ENCODE measurements at places on chromosomes 7 and 10.

- DNase-seq, result no peak
Measured at GRCh38 chr10:79051766-79052165, 17.0 kb upstream of the ZMIZ1 start.

DNA sequence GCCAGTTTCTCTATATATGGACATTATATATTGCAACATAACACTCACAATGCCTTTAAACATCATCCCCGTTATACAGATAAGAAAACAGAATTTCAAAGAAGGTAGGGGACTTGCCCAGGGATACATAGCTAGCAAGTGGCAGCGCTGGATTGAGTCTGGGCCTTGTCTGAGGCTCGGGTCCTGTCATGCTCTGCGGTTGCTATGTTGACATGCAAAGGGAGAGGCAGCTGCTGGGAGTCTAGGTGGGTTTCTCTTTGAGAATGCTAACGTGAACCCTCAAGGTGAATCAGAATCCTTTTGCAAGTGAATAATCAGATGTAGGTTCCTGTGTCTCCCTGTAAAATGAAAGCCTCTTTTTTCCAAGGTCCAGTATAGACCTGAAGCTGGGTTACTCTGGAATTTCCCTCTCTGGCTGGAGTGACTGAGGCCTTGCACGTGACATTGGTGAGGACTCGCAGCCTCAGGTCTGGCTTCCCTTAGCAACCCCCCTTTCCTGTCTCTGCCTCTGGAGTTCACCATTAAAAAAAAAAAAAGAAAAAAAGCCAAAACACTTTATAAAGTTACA, 38.9 kb downstream of the TCF7L2 start:
- no peak for DNase-seq

GRCh38 chr10:22573820-22574569, 140.4 kb downstream of the PIP4K2A start:
- DNase-seq, result no peak

DNA sequence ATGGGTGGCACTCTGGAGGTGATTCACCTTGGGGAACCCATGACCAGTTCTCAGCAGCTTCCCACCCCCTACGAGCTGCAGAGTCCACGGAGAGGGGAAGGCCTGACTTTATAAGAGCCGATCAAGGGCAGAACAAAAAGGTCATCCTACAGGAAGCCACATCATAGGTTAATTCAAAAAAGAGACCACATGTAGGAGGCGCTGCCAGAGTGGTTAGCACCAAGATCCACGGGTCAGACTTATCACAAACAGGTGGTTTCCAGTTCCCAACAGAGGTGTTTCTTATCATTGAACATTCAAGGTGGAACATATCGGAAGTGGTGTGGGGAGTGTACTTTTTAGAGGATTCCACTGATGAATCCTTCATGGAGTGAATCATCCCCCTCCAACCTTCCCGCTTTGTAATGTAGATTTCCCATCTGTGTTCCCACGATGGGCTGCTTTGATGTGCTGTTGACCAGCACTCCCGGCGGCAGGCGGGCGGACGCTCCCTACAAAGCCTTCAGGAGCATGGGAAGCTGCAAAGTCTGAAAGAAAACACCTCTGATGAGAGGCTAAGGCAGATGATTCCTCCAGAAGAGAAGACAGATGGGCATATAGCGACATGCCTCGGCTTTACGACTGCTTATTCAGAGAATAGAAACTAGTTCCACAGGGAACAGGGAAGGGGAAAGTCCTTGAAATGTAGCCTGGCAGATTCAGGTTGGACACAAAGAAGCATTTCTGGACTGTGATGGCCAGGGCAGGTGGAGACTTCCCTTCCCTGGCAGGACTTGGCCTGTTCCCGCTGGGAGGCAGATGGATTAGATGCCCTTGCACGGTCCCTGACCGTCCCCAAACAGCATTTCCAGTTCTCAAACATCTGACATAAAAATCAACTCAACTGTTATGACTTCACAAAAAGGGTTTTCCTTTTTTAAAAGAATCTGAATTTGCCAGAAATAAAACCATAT, 66.5 kb downstream of the AFAP1L2 start:
- DNase-seq, result no peak

- peak; percentile 81 for DNase-seq
Measured at GRCh38 chr7:17521437-17521836, 223.0 kb downstream of the AHR start.

- DNase-seq, result peak; percentile 25
Measured at GRCh38 chr7:105387508-105388355, 989 bp downstream of the SRPK2 start.

- DNase-seq, result no peak
Measured at GRCh38 chr7:86926732-86927131, 132.7 kb downstream of the ELAPOR2 start.

DNA sequence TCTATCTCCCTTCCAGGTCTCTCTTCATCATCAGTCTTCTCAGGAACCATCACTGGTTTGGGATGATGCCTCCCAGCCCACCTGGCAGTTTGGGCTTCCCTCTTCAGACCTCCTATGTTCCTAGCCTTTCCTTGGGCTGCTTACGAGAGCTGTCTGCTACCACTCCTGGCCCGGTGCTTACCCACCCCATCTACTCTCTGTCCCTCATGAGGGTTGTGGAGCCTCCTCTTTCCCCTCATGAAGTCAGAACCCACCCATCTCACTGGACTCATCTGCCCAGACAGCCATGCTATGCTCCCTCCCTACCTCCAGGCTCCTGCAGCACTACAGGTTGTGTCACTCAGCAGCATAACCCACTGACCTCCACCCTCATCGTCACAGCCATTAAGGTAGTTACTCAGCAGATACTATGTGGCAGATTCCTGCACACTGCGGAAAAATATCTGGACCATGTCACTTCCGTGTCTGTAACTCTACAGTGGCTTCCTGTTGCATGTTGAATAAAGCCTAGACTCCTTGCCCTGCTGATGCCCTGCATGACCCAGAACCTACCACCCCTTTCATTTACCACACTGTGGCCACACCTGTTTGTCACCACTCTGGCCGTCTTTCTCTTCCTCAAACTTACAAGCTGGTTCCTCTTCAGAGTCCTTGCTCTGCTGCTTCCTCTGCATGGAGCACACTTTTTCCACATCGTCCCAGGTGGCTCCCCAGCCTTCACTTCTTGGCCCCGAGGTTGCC, 2.0 kb downstream of the DBNL start:
- DNase-seq, result no peak

DNA sequence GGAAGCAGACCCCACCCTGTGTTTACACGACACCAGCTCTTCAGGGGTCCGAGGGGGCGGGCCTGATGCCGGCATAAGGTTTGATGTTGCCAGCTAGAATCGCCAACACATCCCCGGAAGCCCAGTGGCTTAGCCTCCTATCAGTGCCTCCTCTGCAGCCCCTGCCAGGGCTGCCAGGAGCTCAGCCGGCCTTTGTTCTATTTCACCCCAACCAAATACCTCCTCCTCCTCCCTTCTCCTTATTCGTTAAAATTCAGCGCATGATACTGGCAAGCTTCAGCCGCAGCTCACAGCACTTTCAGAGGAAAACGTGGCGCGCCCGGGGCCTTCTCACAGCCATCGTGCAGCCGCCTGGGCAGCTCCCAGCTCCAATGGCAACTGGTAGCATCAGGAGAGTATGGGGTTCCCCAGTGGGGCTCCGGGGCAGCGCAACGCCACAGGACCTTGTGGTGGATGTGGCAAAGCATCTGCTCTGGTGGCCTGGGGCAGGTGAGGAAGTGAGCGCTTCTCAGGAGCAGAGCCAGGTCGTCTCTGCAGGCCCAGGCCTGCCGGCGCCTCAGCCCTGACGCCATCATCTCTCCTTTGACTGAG, 176.4 kb upstream of the RHEB start:
- DNase-seq, result no peak

DNA sequence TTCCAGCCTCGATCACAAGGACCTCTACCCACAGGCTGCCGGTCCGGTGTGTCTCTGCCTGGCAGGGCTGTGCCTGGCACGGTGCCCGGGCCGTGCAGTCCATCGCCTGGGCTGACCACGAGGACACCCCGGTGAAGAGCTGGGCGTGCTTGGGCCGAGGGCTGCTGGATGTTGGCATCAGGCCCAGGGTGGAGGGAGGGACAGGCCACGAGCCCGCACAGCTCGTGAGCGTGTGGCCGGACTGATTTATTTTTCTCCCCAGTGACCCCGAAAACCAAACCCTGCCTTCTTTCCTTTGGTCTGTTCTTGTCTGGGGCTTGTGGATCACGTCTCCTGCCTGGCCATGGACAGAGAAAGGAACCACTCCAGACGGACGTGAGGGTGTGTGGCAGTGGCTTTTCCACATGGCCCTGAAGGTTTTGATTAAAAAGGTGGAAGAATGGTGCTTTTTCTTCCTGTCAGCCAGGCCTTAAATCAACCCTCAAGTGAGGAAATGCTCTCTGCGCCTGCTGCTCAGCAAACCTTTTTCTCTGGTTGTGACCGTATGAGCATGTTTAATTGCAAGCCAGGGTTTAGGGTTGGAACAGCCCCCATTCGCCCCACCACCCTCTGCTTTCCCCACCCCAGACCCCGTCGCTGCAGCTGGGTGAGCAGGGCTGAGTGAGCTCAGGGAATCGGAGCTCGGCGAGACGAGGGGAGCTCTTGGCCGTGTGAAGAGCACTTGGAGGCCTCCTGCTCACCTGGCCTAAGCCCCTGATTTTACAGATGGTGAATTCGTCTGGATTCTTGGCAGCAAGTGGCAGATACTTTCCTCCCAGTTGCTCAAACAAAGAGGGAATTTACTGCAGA, 130.1 kb downstream of the RGS10 start:
- DNase-seq, result no peak

- DNase-seq, result no peak
Measured at GRCh38 chr7:137731436-137731835, 115.3 kb downstream of the DGKI start.

- DNase-seq, result no peak
Measured at GRCh38 chr10:22427101-22427500, 81.8 kb downstream of the SPAG6 start.

GRCh38 chr7:111240371-111240770, 149.4 kb downstream of the LRRN3 start:
- no peak for DNase-seq

GRCh38 chr10:46526682-46527038, 29.8 kb downstream of the GPRIN2 start:
- peak; percentile 12 for DNase-seq

- DNase-seq, result no peak
Measured at GRCh38 chr10:125093974-125094705, 66.2 kb downstream of the CTBP2 start.

- DNase-seq, result no peak
Measured at GRCh38 chr7:151730591-151730990, 146.3 kb downstream of the PRKAG2 start.

DNA sequence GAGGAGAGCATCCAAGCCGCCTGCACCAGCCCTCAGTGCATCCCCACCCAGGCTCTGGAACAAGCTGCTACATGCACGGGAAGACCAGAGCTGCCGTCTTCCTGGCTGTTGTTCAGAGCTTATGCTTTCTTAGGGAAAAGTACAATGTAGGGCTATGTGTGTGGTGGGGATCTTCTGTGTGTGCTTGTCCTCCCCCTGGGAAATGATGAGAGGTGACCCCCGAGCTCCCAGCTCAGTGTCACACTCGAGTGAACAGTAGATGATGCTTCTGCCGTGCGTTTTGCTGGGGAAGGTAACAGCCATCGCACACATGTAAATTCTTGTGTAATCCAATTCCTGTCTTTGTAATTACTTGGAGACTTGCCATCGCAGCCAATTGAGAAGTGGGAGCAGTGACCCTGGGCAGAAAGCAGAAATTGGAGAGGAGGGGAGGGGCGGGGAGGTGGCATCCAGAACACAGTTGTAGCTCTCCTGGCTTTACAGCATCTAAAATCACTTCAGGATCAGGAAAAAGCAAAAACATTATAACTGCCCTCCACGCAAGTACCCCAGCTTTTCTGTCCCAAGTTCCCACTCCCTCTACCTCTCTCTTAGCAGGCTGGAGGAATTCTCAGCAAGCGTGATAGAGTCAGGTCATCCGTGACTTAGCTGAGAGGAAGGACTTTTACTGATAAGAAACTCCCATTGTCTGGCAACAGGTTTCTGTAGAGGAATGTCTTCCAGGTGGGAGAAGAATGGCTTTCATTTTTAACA, 149.6 kb downstream of the TCF7L2 start:
- DNase-seq, result no peak

- DNase-seq, result no peak
Measured at GRCh38 chr10:95542330-95542729, 18.8 kb downstream of the SORBS1 start.

DNA sequence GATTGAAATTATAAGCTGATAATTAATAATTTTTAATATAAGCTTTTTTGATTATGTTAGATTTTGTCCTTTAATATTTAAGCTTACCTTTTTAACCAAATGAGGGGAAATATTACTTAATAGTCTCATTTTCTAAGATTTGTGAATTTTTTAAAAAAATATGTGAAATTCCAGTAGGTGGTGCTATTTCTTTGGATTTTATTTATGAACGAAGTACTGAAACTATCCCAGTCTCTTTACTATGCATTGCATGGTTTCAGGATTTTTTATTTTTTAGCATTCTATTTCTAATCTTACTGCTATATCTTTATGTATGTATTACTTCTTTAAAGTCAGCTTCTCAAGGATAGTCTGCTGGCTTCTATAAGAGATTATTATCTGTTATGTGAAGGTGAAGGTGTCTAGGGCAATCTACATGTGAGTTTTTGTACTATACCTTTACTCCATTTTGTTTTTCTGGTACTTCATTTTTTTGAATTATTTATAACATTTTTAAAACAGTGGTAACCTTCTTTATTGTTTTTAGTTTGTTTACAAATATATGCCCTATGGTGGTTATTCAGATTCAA, 78.3 kb downstream of the ATRNL1 start:
- no peak for DNase-seq

DNA sequence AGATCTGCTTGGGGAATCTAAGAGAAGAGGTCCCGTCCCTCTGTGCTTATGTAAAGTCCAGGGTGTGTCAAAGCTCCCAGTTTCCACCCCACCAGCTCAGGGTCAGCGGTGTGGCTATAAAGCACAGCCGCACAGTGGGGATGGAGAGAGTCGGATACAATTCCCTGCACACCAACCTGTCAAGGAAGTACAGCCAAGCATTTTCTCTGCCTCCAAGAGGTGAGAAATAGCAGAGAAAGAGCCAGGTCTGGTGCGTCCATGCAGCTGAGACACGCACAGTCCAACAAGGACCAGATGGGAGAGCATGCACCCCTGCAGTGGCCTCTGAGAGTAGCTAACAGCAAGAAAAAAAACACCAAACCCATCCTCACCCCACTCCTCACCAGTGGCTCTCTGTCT, 61.3 kb upstream of the WAC start:
- no peak for DNase-seq
